ENCODE measurements at places on chromosomes 3 and 15.

- DNase-seq = no peak
Measured at GRCh38 chr3:168990134-168990533, 673.4 kb downstream of the MECOM start.

- DNase-seq = no peak
Measured at GRCh38 chr15:41417418-41418195, 712 bp downstream of the RTF1 start.

- no peak for DNase-seq
Measured at GRCh38 chr3:190027116-190027515, 93.6 kb downstream of the P3H2 start.

DNA sequence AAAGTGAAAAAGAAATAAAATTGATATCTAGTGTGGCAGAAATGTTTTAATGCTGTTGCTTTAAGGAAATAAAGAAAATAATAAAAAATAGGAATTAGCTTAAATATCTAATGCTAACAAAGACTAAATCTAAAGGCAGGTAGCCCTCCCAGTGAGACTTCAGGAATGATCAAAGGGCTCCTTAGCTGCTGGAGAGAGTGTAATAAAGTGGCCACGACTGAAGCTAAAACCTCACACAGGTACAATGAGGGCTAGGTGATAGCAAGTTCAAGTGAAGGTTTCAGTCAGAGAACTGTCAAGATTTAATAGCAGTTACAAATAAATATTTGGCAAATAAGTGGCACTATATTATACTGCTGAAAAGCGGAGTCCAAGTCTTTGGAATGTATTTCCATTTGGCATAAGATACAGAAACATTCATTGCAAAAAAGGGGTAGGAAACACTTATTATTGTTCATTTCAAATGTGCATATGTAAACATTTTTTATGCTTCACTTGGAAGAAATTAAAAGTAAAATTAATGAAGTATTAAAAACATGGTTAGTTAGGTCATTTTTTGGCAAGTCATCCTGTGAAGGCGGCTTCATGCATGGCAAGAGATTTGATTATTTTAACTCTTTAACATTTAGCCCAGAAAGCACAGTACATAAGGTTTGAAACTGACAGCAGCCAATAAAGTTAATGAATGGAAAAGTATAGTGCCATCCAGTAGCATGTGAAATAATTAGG, 168.2 kb downstream of the ECT2 start:
- DNase-seq = no peak

DNA sequence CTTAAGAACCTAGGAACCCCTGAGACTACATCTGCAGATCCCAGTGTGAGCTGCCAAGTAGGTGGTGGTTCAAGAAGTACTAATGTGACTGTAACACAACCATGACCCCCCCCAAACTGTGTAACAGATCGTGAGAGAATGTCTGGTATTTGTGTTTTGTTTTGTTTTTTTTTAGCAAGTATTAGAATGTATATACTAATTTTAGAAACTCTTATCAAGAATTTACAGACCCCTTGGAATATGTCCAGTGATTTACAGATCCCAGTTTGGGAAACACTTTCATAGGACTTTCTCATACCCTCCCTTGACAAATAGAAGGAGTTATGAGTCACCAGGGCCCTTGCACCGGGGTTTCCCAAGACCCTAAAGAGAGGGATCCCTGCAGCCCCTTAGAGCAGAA, 79.8 kb downstream of the SEMA5B start:
- no peak for DNase-seq

GRCh38 chr3:168327856-168328255, 232.1 kb upstream of the GOLIM4 start:
- DNase-seq = no peak

DNA sequence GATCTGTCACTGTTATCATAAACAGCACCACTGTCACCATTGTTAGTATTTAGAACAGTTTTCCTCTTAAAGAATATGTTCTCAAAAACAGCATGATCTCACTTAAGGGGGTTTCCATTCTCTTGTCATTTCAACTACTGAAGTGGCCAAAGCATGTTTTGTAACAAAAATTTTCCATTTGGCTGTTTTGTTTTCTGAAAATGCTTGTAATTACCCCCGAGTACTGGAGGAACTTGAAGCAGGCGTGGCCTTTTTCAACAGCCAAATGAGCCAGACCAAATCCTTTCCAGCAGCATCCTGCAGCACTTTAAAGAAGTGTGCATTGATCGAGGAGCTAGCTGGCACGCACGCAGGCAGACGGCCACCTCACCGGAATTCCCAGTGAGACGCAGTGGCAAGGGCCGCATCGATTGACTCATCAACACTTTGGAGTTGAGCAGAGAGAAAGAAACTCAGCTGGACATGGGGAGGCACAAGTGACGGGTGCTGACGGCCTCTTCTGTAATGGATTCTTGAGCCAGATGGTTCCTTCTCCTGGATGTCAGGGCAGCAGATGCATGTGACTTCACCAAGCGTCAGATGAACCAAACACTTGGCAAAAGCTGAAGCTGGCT, 234.3 kb upstream of the IGF1R start:
- DNase-seq = no peak

DNA sequence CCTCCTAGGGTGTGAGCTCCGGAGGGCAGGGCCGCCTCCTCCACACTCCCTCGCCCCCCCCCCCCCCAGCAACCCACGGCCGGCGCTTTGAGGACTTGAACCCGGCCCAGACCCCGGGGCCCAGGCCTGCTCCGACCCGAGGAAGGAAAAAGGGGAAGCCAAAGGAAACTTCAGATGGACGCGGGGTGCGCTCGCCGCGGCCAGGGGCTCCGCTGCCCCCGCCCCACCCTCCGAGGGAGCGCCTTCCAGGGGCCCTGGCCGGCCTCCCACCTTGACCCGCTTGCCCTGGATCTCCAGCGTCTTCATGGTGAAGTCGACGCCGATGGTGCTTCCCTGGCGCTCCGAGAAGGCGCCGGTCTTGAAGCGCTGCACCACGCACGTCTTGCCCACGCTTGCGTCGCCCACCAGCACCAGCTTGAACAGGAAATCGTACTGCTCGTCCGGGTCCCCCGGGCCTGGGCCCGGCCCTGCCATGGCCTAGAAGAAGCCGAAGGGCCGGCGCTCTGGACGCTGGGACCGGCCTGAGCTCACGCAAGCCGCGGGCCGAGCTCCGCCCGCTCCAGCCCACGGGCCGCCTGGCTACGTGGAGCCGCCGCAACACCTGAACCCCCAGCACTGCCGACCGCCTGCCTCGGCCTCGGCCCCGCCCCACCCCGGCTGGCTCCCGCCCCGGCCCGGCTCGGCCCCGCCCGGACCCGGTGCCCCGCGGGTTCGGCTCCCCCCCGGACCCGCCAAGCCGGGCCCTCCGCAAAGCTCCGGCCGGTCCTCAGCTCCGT, 400 bp downstream of the RAB43 start:
- DNase-seq = no peak

GRCh38 chr3:121252676-121253075, 293.1 kb downstream of the POLQ start:
- DNase-seq = no peak

DNA sequence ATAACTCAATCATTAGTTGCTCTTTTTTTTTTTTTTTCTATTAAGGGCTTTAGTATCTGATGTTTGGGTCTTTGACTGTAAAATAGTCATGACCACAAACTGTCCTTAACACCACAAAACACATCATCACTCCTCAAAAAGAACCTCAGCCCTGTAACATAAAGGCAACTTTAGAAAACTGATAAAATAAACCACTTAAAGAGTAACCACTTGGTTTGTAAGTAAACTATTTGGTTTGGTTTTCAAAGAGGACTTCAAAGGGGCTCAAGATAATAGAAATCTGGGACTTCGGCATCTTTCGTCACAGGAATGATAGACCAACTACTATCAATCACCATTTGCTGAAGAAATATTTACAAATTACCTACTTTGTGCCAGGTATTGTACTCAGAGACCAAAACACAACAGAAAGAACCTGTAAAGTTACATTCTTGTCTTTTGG, 167.8 kb downstream of the FOXP1 start:
- no peak for DNase-seq

DNA sequence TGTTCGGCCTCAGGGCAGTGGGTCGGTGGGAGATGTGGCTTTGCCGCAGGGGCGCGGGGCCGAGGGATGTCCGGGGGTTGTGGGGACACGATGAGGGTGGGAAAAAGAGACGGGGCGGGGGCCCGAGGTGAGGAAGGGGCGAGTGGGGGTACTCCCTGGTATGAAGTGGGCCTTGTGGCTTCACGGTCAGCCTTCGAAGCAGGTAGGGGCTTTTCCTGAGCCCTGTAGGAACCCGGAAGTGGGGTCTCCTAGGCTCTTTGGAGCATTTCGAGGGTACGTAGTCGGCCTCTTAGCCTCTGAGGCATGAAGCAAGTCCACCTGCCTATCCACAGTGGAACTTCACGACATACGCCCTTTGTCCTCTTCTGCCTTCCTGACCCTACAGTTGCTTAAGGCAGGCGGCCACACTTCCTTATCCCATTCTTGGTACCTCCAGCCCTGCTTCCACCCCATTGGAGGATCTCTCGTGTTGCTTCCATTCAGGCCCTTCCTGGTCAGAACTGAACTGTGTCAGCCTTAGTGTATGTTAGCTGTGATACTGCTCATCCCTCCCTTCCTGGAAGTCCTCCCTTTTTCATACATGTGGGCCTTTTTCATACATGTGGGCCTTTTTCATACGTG, 389 bp downstream of the ARPC4 start:
- no peak for DNase-seq

GRCh38 chr3:190504354-190505125, 9.3 kb upstream of the IL1RAP start:
- DNase-seq = peak; percentile 28

- no peak for DNase-seq
Measured at GRCh38 chr3:159751752-159752151, 236.9 kb upstream of the IL12A start.

GRCh38 chr3:117193390-117193789, 483.8 kb downstream of the TUSC7 start:
- no peak for DNase-seq

- DNase-seq = no peak
Measured at GRCh38 chr15:26378304-26378703, 394.6 kb downstream of the GABRB3 start.

DNA sequence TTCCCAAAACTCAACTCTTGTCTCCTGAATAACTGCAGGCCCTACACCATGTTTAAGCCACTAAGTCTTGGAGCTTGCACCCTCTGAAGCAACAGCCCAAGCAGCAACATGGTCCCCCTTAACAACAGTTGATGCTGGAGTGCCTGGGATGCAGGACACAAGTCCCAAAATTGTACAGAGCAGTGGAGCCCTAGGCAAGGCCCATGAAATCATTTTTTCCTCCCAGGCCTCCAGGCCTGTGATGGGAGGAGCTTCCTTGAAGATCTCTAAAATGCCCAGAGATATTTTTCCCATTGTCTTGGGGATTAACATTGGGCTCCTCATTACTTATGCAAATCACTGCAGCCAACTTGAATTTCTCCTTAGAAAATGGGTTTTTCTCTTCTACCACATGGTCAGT, 311.9 kb upstream of the EPHA3 start:
- no peak for DNase-seq

DNA sequence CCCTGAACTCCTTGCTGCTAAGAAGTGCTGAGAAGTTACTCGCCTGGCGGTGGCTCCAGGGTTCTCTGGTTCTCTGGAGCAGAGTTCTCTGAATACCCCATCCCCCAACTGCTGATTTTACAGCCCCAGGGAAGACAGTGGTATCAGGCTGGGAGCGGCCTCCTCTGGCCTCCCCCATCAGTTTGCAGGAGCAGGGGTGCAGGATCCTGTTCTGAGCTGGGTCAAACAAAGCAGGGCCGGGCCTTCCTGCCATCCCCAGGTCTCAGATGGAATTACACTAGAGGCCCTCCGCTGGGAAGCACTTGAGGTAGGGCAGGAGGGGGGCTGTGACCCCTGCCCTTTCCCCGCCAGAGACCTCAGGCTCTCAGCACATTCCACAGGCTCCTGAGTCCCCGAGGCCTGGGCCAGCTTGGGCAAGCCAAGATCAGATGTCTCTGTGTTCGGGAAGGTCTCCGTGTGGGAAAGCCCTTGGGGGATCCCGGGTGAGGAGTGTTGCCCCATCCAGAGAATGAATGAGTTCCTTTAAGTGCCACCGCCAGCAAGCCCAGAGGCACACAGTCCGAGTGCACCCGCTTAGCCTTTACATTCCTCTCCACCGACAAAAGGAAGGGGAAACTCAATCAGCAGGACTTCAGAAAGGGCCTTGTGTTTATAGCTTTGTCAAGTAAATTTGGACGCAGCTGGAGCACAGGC, 149.9 kb downstream of the LRRK1 start:
- DNase-seq = no peak

DNA sequence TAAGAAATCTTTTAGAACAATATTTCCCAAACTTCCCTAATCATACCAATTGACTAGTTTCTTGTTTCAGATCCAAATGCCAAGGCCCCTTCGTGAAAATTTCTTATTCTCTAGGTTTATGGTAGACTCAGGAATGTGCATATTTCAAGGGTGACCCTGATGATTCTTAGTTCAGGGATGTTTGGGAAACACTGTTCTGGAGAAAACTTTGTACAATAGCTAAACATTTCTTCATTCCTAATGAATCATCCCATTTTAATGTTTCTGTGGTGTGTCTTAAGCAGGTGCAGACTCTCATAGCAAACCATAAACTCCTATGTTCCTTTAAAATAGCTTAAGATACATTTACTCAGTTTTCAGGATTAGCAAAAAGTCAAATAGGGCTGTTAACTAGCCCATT, 314.5 kb downstream of the TIGIT start:
- no peak for DNase-seq

GRCh38 chr15:36734366-36734765, 154.9 kb downstream of the CDIN1 start:
- DNase-seq = no peak

GRCh38 chr15:94239474-94239873, 8.1 kb downstream of the MCTP2 start:
- DNase-seq = no peak

GRCh38 chr3:184380185-184380626, 352 bp downstream of the CHRD start:
- no peak for DNase-seq

GRCh38 chr15:72340366-72340765, 20.4 kb upstream of the CELF6 start:
- no peak for DNase-seq

DNA sequence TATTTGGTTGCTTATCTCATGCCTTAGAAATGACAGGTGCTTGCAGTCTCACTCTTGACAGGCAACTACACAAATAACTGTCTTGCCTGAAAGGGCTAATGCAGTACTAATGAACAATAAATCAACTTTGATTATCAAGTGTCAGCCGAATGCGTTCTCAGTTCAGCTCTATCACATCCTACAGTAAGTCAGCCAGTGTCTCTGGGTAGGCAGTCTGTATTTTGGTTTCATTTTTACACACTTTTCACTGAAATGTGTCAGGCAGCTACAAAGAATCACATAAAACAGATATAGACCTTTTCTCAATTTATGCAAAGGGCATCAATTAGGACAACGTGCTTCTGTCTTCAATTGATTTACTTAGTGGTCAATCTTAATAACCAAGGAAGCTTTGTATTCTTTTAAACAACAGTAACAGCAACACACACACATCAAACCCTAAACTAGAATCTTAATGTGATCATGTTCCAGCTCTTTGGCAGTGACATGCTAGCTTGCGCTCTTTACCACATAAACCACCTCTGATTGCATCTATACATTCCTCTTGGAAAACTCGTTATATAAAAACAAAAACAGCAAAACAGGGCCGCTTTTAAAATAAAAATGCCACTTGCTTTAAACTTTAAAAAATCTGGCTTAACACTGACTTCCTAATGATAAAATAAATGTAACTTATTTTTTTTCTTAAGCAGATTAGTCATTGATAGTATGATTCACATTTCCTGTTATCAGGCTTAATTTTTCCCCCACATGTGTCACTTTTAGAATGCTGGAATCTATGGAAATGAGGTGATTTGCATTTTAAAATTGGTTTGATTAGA, 520.4 kb downstream of the FOXP1 start:
- no peak for DNase-seq
